ENCODE measurements at places on chromosomes 12 and 14. TPM values are rescaled to one million over a fixed set of nuclear protein-coding genes. Genes with fewer than 3 reads are reported as not detected.

TMEM30B gene
- 0.17 TPM for total RNA-seq

MYF6 gene
- total RNA-seq: not detected

MYH6 gene
- total RNA-seq: not detected

FAM216A gene
- total RNA-seq: 20.7 TPM

CLEC4C gene
- not detected for total RNA-seq
